ENCODE measurements at places on chromosomes 2 and 18. TPM values are rescaled to one million over a fixed set of nuclear protein-coding genes. Genes with fewer than 3 reads are reported as not detected.

SYT4 gene
- 0.38 TPM for total RNA-seq

C2orf66 gene
- total RNA-seq, result not detected

ZNF516 gene
- total RNA-seq, result 23.2 TPM

TUBA4A gene
- total RNA-seq, result 75.0 TPM

REG1B gene
- 1.2 TPM for total RNA-seq

ANKRD12 gene
- 63.6 TPM for total RNA-seq

ADCYAP1 gene
- total RNA-seq, result 0.41 TPM

CDH7 gene
- total RNA-seq, result not detected

LBX2 gene
- 1.5 TPM for total RNA-seq

C2orf15 gene
- 3.5 TPM for total RNA-seq

TRAPPC12 gene
- total RNA-seq, result 76.9 TPM

SP5 gene
- 4.8 TPM for total RNA-seq

SPP2 gene
- not detected for total RNA-seq

FBXO36 gene
- total RNA-seq, result 2.1 TPM

GAREM2 gene
- 8.8 TPM for total RNA-seq

SCYGR4 gene
- total RNA-seq, result not detected

REG3A gene
- total RNA-seq, result not detected

NDC80 gene
- total RNA-seq, result 1.5 TPM

EMILIN1 gene
- 256 TPM for total RNA-seq

DYSF gene
- total RNA-seq, result 6.8 TPM

CPLX4 gene
- not detected for total RNA-seq

CNGA3 gene
- 3.4 TPM for total RNA-seq

FOXD4L1 gene
- total RNA-seq, result 0.32 TPM

ABCB11 gene
- 4.6 TPM for total RNA-seq

LRATD1 gene
- total RNA-seq, result 157 TPM

C2orf49 gene
- total RNA-seq, result 11.0 TPM

CTNNA2 gene
- total RNA-seq, result 4.2 TPM

TEX44 gene
- not detected for total RNA-seq

PDE1A gene
- 10.8 TPM for total RNA-seq

ASAP2 gene
- 50.5 TPM for total RNA-seq

GNAL gene
- 5.3 TPM for total RNA-seq

MEIS1 gene
- 23.2 TPM for total RNA-seq

SMYD5 gene
- total RNA-seq, result 16.0 TPM
